ENCODE measurements at places on chromosomes 3 and 15. TPM values are rescaled to one million over a fixed set of nuclear protein-coding genes. Genes with fewer than 3 reads are reported as not detected.

GRCh38 chr3:6602329-6602728, 258.6 kb upstream of the GRM7 start:
- no peak for DNase-seq

DNA sequence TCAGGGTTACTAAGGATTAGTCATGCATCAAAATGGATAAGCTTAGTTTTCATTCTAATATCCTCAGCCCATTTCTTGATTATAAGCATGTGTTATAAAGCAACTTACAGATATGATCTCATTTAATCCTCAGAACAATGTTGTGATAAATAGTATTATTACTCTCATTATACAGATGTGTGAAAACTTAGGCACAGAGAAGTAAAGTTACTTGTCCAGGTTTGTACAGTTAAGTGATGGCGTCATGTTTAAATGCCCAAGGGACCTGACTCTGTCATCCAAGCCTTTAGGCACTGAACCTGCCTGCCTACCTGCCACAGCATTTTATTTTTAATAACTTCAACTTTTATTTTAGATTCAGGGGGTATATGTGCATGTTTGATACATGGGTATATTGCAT, 472.9 kb upstream of the SEMA6D start:
- DNase-seq, result no peak

SLC38A3 gene
- polyA plus RNA-seq, result 0.11 TPM

DNA sequence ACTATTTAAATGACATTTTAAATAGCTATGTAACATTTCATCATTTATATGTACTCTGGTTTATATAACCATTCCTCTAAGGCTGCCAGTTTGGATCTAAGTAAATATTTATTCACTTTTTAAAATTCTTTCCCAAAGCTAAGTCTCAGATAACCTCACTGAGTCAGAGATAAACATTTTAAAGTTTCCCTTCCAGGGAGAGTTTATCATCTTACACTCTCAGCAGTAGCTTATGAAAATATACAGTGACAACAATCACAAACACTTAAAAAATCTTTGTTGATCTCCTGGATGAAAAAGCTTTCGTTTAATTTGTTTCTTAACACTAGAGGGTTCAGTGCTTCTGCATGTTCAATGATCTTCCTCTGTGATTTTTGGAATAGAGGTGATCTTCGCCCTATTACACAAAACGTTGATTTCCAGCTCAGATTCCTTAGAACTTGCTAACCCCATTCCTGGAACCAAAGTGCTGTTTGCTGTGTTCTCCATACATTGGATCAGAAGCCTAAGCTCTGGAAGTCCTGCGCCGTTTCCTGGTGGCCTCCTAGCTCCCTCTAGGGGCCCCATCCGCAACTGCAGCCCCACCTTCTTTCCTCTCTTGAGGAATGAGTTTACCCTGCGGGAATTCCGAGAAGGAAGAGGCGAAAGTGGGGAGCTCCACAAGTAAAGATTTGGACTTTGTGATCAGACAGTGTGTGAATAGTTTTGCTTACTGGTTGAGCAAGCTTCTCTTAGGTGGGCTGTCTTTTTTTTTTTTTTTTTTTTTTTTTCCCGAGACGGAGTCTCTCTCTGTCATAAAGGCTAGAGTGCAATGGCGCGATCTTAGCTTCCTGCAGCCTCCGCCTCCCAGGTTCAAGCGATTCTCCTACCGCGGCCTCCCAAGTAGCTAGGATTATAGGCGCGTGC, 29.3 kb upstream of the SACM1L start:
- peak; percentile 94 for DNase-seq

GRCh38 chr15:36748366-36749115, 169.1 kb downstream of the CDIN1 start:
- DNase-seq, result no peak

WDR72 gene
- not detected for polyA plus RNA-seq

DNA sequence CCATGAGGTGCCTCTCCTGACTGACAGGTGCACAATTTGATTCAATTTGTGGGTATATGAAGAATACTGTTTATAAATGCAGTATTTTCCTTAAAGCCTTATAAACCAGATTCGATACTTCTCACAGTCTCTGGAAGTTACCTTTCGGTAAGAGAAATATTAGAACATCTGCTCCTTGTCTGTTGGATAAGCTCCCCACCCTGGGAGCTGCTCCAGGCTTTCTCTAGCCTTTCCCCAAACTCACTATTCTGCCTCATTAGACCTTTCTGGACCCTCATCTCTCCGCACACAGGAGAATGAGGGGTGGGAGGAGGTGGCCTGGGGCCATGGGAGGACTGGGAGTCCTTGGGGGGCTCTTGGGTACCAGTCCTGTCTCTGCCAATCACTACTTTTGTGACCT, 59.8 kb upstream of the TBC1D21 start:
- DNase-seq, result no peak

DNA sequence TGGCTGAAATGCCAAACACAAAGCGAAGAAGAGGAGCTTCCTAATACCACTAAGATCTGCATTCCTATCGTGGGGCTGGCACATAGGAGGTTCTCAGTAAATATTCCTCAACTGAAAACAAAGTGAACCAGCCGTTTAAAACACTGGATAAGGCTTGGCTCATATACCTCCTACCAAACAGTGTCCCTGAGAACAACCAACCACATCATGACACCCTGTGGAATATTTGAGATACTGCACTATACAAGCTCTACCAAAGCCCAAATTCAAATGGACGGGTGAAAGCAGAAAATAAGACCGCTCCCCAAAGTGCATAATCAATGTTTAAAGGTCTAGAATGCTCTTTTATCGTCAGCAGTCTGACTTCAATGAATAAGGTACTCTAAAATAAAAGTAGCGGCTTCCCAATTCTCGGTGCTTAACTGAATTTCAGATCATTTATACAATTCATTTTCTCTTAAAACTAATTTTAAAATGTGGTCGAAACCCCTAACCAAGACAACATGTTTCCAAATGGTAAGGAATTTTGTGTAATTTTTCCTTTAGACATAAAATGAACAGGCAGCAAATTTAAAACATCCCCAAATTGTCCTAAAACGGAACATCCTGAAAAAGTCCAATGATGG, 425.8 kb downstream of the ERC2 start:
- DNase-seq, result peak; percentile 21

SKOR1 gene
- 0.02 TPM for polyA plus RNA-seq
